ENCODE measurements at places on chromosomes 3 and 15. TPM values are rescaled to one million over a fixed set of nuclear protein-coding genes. Genes with fewer than 3 reads are reported as not detected.

The BFSP2 gene
- total RNA-seq, result 3.4 TPM

The ZPLD1 gene
- total RNA-seq, result 3.6 TPM

The MASP1 gene
- 7.2 TPM for total RNA-seq

The TGM4 gene
- 3.1 TPM for total RNA-seq

The ARHGEF26 gene
- 26.5 TPM for total RNA-seq

The DHFR2 gene
- 17.3 TPM for total RNA-seq

The FGF12 gene
- 7.0 TPM for total RNA-seq

The LINGO1 gene
- total RNA-seq, result 14.2 TPM

The NKIRAS1 gene
- total RNA-seq, result 9.9 TPM

The DAZL gene
- 2.9 TPM for total RNA-seq

The SOX2 gene
- 2.2 TPM for total RNA-seq

The ACKR2 gene
- 10.4 TPM for total RNA-seq
